ENCODE measurements at places on chromosomes 12 and 14. TPM values are rescaled to one million over a fixed set of nuclear protein-coding genes. Genes with fewer than 3 reads are reported as not detected.

DNA sequence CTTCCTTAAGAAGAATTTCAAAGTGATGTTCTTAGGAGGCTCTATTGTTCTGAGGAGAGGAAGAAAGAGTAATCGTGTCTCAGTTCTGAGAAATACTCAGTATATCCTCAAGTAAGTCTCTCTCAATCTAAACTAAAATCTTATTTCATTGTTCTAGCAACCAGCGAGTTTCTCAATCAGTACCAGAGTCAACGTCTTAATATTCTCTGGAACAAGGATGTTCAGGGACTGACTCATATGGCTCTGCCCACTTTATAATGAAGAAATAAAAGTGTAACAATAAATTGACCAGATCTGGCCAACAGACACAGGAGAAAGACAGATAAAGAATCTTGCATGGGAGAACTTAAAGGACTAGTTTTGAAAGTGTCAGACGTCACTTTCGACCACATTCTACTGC lies 469.8 kb upstream of the FLRT2 start:
- no peak for DNase-seq

The FOXA1 gene
- not detected for total RNA-seq

The AKT1 gene
- total RNA-seq = 120 TPM

GRCh38 chr14:99716850-99717681 lies 33.0 kb downstream of the CYP46A1 start:
- no peak for DNase-seq

DNA sequence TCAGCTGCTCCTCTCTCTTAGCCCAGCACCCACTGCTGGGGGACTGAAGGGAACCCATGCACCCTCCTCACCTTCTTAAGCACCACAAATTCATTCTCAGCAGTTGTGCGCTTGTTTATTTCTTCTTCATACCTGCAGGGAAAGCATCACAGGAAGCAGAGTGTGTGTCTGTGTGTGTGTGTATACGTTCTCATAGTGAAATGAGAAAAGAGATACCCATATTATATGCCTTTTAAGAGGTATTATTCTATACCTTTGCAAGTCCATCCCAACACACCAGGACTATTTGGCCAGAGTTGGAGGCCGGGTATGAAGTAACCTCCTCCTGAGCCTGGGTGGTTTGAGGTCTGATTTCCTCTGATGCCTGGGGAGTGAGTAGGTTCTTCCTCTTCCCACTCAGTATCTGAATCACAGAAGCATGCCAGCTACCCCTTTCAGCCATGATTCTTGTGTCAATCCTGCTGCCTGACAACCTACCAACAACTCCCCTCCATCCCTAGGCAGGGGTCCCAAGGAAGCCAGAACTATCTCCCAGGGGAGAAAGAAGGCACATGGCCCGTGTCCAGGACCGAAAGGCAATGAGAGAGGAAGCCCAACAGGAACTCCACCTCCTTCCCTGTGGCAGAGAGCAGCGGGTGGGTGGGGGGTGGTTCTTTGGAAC lies 3.0 kb downstream of the KRT73 start:
- DNase-seq = no peak

DNA sequence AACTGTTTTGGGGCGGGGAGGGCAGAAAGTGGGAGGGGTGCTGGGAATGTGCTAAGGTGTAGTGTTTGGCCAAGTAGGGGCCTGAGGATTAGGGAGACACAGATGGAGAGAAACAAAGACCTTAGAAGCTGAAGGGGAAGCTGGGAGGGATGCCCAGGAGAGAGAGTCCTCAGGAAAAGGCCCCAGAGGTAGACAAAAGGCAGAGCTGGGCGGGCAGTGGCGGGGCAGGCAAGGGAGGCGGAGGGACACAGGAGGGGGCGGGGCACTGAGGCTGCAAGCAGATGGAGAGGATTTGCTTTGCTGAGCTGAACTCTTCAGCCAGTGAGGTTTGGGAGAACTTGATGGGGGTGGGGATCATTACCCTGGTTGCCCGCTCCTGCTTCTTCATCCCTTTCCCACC lies 2.8 kb downstream of the PTMS start:
- DNase-seq = peak; percentile 75
